ENCODE measurements at places on chromosomes 13 and 19. TPM values are rescaled to one million over a fixed set of nuclear protein-coding genes. Genes with fewer than 3 reads are reported as not detected.
A peak's percentile ranks its signal among the peaks of the same experiment; 100 is the strongest.

Gene CYP4F2
- total RNA-seq = not detected

DNA sequence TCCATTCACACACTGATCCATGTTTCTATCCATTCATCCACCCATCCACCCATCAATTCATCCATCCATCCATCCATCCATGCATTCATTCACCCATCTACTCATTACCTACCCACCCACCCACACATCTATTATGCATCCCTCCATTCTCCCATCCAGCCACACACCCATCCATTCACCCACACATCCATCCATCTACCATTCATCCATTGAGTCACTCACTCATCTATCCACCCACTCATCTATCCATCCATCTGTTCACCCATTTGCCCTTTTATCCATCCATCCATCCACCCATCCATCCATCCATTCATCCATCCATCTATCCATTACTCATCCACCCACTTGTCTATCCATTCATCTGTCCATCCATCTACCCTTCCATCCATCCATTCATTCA lies 30.1 kb downstream of the CELF5 start:
- no peak for DNase-seq

Gene C19orf67
- total RNA-seq = not detected

- peak; percentile 90 for DNase-seq
Measured at GRCh38 chr19:9075064-9075949, 11.6 kb upstream of the OR1M1 start.

- DNase-seq = no peak
Measured at GRCh38 chr19:2083174-2083854, 12.8 kb downstream of the MOB3A start.

GRCh38 chr19:13884726-13885591 lies 8.0 kb downstream of the NANOS3 start:
- DNase-seq = no peak

DNA sequence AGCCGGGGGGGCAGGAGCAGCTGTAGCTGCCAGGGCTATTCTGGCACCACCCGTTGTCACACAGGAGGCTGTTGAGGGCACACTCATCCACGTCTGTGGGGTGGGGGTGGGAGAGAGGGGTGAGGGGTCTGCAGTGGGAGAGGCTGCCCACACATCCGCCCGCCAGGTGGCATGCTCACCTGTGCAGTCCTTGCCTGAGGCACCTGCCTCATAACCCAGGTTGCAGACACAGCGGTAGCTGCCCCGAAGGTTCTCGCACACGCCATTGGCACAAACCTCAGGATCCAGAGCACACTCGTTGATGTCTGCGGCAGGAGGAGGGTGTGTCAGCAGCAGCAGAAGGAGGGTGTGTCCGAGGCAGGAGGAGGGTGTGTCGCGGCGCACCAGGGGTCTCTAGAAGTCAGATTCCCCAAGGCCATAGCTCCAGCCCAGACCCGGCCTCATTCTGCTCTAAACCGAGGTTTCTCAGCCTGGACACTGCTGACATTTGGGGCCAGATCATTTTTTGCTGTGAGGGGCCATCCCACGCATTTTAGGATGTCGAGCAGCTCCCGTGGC lies 20.3 kb downstream of the FBN3 start:
- DNase-seq = no peak

Gene STARD13
- 38.7 TPM for total RNA-seq
